NCI-H345 (cell line): ENCODE measurements at places on chromosomes 1 and 21.

- DNase-seq: no peak
Measured at GRCh38 chr21:41406340-41406739, 19.7 kb upstream of the MX1 start.

DNA sequence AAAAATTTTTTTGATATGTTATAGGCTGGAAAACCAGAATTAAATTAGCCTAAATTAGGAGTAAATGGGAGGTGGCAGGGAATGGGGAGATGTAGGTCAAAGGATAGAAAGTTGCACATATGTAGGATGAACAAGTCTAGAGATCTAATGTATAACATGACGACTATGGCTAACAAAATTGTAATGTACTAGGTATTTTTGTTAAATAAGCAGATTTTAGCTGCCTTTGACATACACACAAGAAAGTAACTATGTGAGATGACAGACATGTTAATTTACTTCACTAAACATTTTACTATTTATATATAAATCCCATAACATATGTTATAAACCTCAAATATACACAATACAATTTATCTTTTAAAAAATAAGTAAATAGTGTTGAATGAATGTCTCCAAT lies 30.2 kb upstream of the GLIS1 start:
- no peak for DNase-seq

- DNase-seq: no peak
Measured at GRCh38 chr21:21295303-21295702, 297.1 kb downstream of the NCAM2 start.

- no peak for DNase-seq
Measured at GRCh38 chr1:108106775-108107174, 93.4 kb downstream of the SLC25A24 start.

- DNase-seq: no peak
Measured at GRCh38 chr1:150537732-150538684, 11.2 kb upstream of the ADAMTSL4 start.

DNA sequence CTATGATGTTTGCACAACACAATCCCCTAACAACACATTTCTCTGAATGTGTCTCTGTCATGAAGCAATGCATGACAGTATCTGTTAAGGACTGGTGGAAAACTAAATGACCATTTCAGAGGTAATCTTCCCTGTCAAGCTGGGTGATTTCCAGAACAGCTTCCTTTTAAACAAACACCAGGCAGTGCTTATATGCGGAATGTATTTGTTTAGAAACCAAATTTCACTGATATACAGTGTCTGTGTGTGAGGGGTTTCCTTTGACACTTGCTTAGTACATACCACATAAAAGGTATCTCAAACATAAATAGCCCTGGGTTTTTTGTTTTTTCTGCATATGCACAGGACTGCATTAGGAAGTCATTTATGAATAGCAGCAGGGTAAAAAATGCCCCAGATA lies 95.6 kb downstream of the TGFBR3 start:
- peak; percentile 23 for DNase-seq

DNA sequence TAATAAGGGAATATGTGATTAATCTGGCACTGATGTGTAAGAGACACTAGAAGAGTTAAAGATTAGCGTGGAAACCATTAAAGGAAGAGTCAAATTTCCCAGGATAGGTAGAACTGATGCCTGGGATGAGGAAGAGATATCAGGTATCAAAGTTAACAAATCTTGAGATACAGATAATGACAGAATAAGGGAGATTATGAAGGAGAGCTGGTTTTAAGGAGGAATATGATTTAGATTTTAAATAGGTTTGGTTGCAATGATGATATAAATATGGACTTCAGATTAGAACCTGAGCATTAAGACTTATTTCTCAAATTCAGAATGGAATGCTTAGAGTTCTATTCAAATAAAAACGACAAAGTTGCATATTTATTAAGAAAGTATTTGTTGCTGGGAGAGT lies 26.2 kb downstream of the MAGI3 start:
- DNase-seq: no peak
